ENCODE measurements at places on chromosomes 1 and 21.

DNA sequence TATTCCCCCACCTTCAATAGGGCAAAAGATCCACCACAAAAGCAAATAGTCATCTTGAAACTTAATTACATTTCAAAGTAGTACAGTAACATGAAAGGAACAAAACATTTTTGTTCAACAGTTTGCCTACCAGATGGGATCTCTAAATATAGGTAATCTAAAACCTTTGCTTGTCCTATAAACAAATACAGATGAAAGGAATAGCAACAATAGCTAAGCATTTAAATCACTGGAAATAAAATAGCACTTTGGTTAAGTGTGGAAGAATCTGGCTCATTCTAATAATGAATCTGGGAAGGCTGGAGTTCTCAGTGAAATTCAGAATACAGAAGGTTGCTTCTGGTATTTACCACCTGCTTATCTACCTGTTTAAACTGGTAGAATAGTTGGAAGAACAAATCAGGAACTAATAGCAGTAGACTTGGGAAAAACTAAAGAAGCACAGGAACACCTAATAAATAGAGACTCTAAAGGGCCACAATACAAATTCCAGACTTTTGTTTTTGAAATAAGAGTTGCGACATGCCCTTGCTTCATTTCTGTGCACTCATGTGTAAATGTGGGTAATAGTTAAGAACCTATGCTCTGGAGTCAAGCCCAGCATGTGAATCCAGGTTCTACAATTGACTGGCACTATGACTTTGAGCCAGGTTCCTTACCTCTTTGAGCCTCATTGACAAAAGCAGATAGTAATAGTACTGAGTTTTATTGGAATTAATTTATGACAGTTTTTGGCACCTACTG, 2.3 kb upstream of the LYPLAL1 start:
- no peak for DNase-seq

- DNase-seq: no peak
Observed at GRCh38 chr1:110434946-110435345, 16.0 kb upstream of the PROK1 start.

DNA sequence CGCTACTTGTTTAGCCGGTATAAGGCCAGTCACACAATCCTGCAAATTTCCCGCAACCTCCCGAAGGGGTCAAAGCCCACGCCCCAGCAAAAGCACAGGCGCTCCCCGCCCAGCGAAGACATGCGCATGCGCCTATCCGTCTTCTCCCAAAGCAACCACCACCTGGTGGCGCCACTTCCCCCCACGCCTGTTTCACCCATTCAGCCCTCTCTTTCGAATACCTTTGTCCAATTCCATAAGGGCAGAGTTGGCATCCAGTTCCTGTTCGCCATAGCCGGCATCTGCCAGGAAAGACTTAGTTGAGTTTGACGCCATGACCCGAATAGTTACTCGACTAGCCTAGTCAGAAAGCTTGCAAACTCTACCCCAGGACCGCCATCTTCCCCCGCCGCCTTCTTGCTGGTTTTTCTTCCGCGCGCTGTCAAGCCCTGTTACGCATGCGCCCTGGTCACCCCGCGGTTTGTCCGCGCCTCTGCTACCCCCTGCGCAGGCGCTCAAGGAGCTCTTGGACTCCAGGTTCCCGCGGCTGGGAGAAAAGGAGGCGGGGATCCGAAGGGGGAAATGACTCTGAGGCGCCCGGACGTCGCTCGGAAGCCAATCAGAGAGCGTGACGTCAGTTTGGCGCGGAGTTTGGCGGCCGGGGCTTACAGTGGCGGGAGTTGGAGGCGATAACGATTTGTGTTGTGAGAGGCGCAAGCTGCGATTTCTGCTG, at the start of the genes DTL and INTS7:
TSS of gene DTL (plus strand) at position 626 of the 712 bp plus-strand sequence. CDS start 143 bp downstream, outside the sequence.
TSS of gene INTS7 (minus strand) at position 435 of the 712 bp plus-strand sequence. CDS start at position 315, 120 bp downstream.
- peak; percentile 100 for DNase-seq

- no peak for DNase-seq
Observed at GRCh38 chr1:113905435-113905861, 322 bp downstream of the DCLRE1B start.

DNA sequence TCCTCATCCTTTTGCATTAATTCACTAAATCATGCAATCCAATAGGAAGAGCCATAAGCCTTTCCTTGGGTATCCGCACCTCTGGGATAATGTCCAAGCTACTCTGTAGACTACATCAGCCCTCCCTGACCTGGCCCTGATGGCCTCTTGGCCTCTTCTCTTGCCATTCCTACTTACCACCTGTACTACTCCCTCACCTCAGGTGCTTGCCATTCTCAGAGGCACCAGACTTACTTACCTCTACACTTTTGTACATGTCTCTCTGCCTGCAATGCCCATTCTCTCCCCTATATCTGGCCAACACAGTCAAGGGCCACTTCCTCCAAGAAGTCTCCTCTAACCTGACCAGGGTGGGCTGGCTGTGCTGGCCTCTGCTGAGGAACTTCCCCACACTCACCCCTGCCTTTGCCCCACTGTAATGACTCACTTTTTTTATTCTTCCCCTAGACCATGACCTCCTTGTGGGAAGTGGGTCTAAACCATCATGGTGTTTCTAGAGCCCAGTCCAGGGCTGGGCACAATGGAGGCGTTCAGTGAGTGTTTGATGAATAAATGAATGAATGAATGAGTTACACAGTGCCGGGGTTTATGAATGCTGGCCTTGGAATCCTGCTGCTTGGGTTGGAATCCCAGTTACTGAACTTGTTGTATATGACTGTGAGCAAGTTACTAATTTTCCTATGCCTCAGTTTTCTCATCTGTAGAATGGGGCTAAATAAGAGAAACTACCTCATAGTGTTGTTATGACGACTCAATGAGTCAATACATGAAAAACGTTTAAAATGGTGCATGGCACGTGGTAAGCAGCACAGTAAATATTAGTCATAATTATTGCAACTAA, 179.8 kb downstream of the FOXD2 start:
- no peak for DNase-seq

- no peak for DNase-seq
Observed at GRCh38 chr1:82844911-82845827, 1044.4 kb downstream of the ADGRL2 start.

- DNase-seq: no peak
Observed at GRCh38 chr21:26943921-26944320, 23.0 kb downstream of the ADAMTS5 start.

- DNase-seq: no peak
Observed at GRCh38 chr1:180522213-180522515, 19.8 kb upstream of the ACBD6 start.

GRCh38 chr21:17454315-17455027, 58.4 kb upstream of the CXADR start:
- peak; percentile 48 for DNase-seq

- DNase-seq: no peak
Observed at GRCh38 chr1:228284148-228284495, 76.3 kb downstream of the OBSCN start.

GRCh38 chr1:235415008-235415904, 48.0 kb downstream of the TBCE start:
- DNase-seq: peak; percentile 2

DNA sequence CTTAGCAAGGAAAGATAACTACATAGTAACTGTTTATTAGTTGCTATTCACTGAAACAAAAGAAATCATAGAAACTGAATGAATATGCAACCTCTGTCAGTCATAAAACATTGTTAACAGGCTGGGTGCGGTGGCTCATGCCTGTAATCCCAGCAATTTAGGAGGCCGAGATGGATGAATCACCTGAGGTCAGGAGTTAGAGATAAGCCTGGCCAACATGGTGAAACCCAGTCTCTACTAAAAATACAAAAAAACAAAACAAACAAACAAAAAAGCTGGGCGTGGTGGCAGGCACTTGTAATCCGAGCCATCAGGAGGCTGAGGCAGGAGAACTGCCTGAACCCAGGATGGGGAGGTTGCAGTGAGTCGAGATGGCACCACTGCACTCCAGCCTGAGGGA, 44.1 kb downstream of the CRB1 start:
- no peak for DNase-seq

DNA sequence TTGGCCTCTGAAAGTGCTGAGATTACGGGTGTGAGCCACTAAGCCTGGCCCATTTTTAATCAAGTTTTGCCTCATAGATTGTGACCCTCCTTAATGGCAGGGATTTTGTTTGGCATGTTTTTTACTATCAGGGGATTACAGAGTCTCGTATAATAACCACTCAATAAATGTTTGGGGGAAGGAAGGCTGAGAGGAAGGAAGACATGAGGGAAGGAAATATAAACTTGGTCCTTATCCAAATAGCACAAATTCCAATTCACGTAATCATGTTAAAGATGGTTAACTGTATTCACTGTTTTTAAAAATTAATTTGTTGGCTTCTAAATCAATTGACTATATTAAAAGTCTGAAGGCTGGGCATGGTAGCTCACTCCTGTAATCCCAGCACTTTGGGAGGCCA, 30.9 kb upstream of the SERTAD4 start:
- no peak for DNase-seq

DNA sequence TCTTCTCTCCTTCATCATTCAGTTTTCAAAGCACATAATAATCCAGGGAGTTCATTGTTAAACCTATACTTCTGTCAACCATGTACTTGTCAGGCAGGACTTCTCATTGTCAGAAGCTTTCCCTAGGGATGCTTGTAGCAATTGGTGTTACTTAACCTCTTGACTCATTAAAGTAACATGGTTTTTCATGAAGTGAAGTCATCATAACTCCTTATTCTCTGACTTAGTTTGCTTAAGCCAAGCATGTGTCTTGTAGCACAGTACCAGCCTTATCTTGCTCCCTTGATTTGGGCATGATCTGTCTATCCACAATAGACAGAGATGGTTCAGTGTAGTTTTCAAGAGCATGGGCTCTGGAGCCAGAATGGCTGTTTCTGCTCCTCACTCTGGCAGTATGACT, 45.3 kb downstream of the LRIG2 start:
- no peak for DNase-seq

- DNase-seq: no peak
Observed at GRCh38 chr1:70714149-70714548, 303.1 kb downstream of the CTH start.

GRCh38 chr1:215475796-215476481, 91.2 kb upstream of the KCTD3 start:
- DNase-seq: no peak

GRCh38 chr1:218613105-218613504, 268.0 kb downstream of the TGFB2 start:
- DNase-seq: no peak

DNA sequence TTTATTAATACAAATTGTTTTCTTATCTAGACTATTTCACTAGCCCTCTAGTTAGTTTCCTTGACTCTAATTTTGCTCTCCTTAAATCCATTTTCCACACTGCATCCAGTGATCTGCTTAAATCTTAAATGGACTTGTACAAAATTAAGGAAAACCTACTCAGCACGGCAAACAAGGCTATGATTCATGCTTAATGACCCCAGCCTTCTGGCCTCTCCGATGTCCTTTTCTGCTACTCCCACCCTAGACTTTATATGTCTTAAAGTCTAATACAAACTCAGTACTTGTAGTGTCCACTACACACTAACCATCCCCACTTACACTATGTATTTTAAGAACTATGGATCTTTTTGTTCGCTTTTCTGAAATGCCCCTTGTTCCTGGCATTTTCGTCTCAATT, 2.2 kb downstream of the TMED5 start:
- no peak for DNase-seq

DNA sequence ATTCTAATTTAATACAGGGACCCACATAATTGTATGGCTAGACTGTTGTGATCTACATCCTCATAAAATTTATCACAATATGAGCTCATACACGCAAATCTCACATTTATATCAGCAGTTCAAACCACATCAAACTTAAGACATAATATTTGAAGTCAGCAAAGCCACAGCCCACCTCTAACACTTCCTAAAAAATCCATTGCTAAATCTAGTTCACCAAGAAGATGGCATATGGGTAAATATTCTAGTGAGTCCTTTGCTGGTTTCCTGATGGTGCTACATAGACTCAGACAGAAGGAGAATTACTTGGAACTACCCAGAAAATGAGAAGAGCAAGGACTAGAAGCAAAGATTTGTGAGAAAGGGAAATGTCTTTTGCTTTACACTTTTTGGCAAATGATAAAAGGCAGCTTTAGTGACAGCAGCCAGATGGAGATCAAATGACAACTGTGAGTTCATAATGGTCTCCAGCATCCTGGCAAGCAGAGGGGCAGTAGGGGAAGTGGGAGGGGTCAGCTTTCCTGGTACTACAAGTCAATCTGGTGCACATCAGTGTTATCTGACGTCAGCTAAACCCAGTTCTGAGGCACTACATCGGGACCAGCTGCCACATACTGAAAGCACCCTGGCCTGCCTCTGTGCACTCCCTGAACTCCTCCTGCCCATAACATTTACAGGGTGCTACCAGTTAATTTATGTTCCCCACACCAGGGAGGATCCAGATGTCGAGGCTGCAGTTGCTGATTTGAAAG, 10.6 kb upstream of the GADD45A start:
- DNase-seq: no peak

DNA sequence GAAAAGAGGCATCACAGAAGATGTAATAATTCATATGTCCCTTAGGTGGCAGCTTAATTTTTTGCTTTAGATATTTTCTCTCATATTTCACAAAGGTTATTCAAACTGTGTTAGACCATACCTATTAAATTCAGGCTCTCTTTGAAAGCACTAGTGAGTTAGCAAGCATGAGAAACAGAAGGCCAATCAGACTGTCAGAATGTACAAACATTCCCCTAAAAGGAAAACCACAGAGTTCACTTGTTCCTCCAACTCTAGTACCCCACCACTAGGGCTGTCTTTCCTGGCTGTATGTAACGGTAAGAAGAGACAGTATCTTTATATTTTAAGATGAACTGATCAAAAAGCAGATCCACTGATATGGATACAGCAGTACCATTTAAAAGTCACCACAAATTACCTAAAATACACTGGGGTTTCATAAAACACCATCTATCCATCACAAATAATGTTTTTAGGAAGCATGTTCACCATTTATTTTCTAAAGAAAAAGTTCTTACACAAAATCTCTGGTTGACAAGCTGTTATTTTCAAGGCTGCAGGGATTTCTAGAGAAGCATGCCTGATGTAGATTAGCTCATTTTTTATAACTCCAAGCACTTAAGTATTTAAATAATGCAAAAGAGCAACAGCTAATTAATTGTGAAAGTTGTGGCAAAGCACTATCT, 1.8 kb downstream of the ARPC5 start:
- DNase-seq: no peak
